CD4-positive, alpha-beta T cell treated with Interleukin-6 at 100 ng/mL for 8 hours (primary cell): ENCODE measurements at places on chromosomes 7 and 10.

DNA sequence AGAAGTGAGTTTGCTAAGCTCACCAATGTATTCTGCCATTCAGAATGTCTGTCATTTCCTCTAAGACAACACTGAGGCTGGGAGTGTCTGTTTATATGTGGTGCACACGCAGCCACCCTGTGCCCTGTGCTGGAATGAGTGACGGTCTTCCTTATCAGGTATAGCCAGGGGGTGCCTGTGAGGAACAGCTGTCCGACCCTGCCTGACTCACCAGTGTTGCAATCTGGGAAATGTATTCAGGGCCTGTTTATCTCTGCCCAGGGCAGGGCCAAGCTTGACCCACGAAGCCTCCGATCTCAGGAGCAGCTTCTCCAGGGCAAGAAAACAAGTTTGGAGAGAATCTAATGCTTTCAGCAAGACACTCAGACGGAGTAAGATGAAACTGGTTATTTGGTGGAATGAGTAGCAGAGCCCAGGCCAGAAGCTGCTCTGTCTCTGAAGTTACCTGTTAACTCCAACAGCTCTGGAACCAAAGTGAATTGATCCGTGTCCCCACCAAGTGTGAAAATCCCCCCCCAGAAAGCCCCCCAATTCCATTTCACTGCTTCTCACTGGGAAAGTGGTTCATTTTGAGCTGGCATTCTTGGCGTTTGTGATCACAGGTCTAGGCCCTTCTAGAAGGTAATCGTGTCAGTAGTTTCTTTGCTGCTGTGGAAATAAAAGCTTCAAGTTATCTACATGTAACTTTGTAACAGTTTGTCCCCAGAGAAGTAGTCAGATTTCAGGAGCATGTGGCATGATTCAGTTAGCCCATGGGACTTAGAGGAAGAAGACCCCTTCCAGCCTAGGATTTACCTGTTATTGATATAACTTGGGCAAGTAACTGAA is 6.1 kb upstream of the UBE2H start:
- DNase-seq = no peak

DNA sequence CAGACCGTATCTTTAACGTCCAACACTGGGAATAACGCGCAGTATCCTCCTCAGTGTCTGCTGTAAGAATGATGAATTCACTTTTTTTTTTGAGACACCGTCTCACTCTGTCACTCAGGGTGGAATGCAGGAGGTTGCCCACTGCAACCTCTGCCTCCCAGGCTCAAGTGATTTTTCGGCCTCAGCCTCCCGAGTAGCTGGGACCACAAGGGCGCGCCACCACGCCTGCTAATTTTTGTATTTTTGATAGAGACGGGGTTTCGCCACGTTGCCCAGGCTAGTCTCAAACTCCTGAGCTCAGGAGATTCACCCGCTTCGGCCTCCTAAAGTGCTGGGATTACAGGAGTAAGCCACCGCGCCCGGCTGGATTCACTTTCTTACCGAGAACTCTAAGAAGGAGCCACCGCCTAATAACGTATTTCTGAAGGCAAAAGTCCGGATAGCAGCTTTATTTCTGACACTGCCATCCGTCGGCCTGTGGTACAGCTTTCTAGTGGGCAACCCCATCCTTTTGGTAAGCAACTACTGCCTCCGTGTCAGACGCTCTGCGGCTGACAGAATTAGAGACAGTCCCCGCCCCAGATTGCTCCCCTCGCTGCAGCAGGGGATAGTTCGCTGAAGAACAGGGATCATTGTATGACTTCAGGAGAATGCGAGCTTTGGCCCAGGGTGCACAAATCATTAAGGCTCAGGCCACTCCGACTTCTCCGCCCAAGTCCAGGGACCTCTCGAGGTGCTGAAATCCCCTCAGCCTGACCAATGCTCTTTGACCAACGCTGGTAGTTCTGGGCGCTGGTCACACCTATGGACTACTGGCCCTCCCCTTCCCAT is 662 bp downstream of the POLR3A start:
- DNase-seq = no peak

GRCh38 chr7:142612237-142612881 is 136.9 kb upstream of the PRSS1 start:
- DNase-seq = no peak

GRCh38 chr10:132233501-132234085 is 46.8 kb downstream of the DPYSL4 start:
- no peak for DNase-seq

DNA sequence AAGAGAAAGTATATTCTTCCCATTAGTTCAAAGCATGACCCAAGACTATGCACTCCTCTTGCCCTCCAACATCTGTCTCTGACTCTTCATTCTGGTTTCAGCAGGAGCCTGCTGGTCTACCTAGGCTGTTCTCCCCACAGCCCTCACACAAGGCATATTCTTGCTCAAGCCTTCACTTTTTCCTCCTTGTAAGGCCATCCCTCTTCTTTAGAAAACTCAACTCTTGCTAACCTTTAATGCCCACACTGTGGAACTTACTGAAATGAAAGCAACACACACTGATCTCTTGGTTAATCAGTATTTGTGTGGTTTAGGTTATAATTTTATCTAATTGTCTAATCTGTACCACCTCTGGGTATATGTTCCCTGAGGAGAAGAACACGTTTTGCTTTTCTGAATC is 75.8 kb downstream of the PRKCQ start:
- no peak for DNase-seq

GRCh38 chr7:48140001-48140681 is 31.1 kb upstream of the ABCA13 start:
- no peak for DNase-seq

DNA sequence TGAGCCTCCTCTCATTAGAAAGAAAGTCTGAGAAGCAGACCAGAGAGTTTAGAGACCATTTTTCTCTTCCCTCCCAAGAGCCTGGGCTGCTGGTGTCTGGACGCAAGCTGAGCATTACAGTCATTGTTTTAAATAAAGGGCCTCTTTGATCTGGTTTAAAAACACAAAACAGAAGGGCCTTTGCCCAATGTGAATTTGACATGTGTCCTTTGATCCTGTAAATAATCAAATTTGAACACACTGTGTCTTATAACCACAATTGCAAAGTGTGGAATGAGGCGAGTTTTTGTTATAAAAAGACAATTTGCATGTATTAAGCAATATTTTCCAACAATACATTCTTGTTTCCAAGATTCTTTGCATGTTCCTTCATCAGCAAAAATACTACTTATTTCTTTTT is 158.5 kb downstream of the C7orf25 start:
- no peak for DNase-seq

- no peak for DNase-seq
Measured at GRCh38 chr10:74012480-74012879, 14.6 kb downstream of the VCL start.

DNA sequence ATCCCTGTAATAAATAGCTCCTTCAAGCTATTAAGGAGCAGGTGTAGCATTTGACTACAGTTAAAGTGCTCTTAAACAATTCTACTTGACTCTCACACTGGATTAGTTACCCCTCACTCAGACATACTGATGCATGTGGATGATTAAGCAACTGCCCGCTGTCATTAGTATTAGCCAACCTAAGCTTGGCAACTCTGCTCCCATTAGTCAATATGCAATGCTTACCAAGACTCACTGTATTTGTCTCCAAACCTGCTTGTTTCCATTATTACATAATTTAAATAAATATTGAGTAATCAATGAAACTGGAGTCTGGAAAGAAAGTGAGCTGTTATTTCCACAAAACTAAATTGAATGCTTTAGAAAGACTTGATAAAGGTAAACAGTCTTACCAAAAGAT is 144.0 kb upstream of the ASAH2 start:
- no peak for DNase-seq

DNA sequence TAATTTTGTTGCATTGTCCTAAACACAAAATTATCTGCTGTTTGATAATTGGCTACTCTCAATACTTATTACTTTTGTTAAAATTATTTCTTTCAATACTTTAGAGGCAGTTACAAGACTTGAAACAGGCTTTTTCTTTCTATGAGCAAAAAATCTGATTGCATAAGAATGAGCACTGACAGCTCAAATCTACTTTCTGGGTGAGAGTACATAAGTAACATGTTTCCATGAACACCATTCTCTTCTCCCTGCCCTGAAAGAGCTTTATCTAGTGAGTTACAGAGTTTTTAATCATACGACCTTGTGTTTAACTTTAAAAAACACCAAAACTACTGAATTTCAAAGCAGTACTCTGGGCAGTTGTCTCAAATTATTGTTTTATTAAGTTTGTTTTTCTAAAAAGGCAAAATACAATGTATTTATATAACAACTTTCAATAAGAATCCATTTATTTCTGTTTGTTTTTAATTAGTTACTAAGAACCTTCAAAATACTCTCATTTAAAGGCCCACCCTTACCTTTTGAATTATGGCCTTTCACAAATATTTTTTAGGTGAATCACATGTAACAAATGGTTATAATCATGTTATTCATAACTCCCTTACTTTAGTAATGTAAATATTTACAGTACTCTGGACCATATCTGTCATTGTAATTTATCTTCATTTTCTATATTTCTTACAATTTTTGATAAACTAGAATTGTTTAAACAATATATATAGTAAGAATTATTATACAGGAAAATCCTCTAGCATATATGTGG is 23.0 kb upstream of the TFAM start:
- DNase-seq = no peak

GRCh38 chr10:3131098-3131497 is 41.5 kb downstream of the PITRM1 start:
- no peak for DNase-seq

DNA sequence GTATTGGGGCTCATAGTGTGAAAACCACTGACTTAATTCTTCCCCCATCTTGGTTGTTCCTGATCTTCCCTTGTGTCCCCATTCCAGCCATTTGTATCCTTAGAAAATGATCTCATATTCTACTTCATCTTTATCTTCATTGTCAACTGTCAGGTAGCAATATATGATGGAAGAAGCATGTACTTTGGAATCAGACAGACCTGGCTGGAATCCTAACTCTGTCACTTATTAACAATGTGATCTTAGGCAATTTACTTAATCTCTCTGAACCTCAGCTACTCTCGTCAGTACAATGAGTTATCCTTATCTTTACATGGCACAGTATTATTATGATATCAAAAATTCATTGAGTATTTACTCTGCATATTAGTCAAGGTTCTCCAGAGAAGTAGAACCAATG is 10.1 kb downstream of the CFTR start:
- DNase-seq = no peak

DNA sequence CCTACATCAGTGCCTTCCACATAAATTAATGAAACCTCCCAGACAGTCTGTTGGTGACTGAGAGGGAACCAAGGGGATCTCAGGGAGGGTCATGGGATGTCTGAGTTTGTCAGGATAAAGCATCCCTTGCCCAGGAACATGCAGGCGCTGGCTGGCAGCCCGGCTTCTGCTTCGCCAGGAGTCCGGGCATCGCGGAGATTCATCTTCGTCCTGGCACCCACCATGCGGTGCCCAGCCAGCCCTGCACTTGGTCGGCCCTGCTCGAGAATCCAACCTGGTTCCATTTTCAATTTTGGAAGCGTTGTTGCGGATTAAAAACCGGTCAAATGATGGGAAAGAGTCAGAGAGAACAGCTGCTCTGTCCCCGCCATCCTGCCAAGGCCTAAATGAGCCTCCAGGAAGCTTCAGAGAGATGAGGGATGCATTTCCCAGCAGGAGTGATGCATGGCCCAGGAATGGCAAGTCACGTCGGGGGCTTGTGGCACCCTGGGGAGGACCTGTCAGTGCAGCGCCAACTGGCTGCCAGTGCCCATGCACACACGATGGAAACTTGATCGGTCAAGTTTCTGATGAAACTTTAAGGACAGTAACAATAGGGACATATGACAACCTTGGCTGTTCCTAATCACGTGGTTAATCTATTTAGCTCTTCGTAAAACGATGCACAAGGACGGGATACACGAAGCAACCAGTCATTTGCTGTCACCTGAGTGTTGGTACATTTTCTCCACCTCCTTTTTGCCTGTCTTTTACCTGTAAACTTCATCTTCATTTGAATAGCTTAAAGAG is 260.8 kb upstream of the MKI67 start:
- no peak for DNase-seq

- DNase-seq = no peak
Measured at GRCh38 chr10:125201108-125201524, 40.8 kb upstream of the CTBP2 start.

GRCh38 chr7:51280156-51280555 is 36.5 kb downstream of the COBL start:
- DNase-seq = no peak

DNA sequence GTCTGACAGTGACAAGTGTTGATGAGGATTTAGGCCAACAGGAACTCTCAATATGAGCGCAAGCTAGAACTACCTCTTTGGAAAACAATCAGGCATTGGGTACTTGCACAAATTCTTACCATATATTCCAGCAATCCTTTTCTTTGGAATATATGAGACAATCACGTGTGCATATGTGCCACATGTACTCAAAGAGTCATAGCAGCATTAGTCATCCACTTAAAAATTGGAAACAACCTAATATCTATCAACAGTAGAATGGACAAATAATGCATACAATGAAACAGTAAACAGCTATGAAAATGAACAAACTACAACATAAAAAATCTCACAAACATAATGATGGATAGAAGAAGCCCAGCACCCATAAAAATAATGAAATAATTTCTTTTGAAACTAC is 179.7 kb downstream of the GLI3 start:
- no peak for DNase-seq

GRCh38 chr10:59004392-59004791 is 172.1 kb upstream of the PHYHIPL start:
- DNase-seq = no peak

- DNase-seq = no peak
Measured at GRCh38 chr7:137531671-137532070, 188.1 kb upstream of the PTN start.

- DNase-seq = no peak
Measured at GRCh38 chr10:42950606-42951485, 126.0 kb upstream of the RET start.

- DNase-seq = no peak
Measured at GRCh38 chr7:152050547-152050971, 25.1 kb downstream of the GALNT11 start.

GRCh38 chr7:1312136-1313070 is 79.7 kb downstream of the UNCX start:
- DNase-seq = no peak

GRCh38 chr10:29731760-29732159 is 97.0 kb upstream of the SVIL start:
- no peak for DNase-seq

DNA sequence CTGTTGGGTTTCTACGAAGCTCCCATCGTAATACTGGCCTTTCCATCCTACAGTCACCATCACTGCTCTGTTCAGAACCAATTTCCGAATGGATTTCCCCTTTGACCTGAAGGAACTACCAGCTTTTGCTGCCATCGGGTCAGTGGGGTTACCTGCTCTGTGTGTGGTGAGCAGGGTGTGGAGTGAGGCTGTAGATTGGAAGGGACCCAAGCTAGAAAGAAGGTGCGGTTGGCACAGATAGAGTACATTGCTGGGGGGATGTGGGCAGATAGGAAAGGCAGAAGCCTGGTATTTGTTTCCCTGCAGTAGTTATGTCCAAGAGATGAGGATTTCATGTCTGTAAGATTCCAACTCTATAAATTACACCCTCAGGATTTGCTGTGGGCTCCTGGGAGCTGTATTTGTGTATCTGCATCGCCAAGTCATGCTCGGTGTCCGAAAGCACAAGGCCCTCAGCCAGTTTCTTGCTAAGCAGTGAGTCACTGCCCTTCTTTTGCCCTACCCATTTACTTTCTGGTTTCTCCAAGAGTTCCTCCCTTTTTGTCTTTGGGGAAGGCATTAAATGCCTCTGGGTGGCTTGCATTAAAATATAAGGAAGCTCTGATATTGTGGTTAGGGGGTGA is 15.4 kb downstream of the CLCN1 start:
- DNase-seq = no peak
